Stimulated activated CD8-positive, alpha-beta memory T cell treated with anti-CD3 and anti-CD28 coated beads, Interleukin-2, amount 100 ng/mL, for 1 hour (primary cell): ENCODE measurements at places on chromosomes 12 and 14.
A peak's percentile ranks its signal among the peaks of the same experiment; 100 is the strongest.

- no peak for DNase-seq
Measured at GRCh38 chr14:91108941-91109611, 4.8 kb upstream of the DGLUCY start.

- no peak for DNase-seq
Measured at GRCh38 chr12:56216461-56216860, 5.3 kb downstream of the RNF41 start.

DNA sequence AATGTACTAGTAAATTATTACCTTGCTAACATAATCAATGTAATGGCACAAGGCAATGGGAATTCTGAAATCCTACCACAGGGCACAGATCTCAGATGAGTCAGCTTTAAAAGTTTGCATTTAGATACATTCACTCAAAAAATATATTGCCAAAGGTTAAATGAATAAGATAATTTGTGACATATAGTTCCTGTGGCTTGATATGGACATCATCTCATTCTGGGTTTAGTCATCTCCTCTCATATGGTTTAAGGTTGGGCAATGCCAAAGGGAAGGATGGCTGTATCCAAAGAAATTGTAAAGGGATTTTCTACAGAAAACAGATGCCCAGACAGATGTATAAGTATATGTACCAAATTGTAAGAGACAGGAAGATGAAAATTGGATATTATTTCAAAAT is 1065.0 kb downstream of the LRFN5 start:
- no peak for DNase-seq

DNA sequence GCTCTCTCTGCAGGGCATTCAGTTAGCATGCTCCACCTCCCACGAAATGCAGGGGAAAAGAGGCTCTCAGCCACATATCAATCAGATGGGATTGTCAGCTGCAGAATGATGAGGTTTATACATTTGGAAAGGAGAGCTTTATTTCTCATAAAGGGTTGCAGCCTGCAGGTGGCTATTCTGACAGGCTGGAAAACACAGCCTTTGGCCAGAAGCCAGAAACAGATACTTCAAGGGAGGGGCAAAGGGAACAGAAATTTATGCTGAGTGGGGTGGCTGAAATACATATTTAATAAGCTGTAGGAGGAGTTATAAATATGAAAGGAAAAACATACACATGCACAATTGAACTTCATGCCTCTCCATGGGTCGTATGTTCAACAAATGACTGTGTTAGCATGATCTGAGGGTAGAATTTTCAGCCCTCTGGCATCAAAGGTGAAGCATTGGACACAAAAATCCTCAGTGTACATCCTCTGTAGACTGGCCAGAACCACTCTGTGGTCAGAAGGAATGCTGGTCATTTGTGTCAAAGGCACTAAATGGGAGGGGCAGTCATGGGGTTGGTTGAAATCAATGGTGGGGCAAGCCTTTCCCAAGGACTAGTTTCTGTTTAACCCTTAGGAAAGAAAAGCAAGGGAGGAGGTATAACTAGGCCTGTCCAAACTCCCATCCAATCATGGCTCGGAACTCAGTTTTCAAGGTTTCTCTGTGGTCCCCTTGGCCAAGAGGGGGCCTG is 62.4 kb downstream of the TMX1 start:
- DNase-seq = no peak

DNA sequence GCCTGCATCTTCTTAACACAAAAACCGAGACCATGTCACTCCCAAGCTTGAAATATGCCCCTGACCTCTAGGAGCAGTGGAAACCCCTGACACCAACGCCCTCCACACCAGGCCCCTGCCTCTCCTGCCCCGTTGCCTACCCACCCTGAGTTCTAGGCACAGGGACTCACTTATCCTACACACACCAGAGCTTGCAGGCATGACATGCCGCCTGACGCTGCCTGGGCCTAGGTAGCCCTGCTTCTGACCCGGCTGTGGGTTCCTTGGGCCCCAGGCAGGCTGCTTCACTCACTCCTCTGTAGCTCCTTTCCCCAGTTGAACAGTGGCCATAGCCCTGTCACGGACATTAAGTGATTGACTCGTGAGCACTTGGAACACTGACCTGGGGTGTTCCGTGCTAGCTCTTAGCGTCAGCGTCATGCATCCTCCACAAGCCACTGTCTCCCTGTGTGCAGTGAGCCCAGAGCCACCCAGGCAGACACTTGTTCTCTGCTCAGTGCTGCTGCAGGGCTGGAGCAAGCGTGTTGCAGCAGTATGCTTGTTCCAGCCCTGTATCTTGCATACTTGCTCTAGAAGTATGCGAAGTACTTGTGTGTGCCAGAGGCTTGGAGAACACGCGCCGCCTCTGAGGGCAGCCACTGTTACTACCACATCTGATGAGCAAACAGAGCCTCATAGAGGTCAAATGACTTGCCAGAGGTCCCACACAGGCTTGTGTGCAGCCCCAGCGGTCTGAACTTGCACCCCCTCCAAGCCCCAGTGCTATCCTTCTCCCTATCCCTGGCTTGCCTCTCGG is 15.6 kb downstream of the OTUB2 start:
- no peak for DNase-seq

DNA sequence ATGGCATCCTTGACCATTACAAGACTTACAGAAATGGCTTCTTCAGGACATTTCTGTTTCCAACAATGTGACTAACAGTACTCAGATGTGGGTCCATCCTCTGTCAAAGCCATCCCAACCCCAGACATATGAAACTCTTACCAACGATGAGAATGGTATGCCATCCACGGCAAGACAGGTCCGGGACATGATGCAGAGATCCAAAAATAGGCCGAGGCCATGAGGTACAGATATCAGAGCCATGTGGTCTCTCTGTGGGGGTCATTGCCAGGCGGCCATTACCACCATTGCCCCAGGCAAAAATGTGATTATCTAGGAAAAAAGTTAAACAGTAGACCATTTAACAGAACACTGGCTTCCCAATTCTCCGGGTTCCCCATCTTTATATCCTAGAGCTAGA is 27.5 kb downstream of the ZC2HC1C start:
- no peak for DNase-seq

GRCh38 chr12:131147894-131148293 is 194.2 kb downstream of the ADGRD1 start:
- no peak for DNase-seq

GRCh38 chr12:130124605-130125244 is 37.5 kb upstream of the FZD10 start:
- no peak for DNase-seq

- DNase-seq = no peak
Measured at GRCh38 chr12:65817866-65818265, 6.4 kb upstream of the HMGA2 start.

- DNase-seq = no peak
Measured at GRCh38 chr12:71556875-71557274, 106.8 kb downstream of the ZFC3H1 start.

DNA sequence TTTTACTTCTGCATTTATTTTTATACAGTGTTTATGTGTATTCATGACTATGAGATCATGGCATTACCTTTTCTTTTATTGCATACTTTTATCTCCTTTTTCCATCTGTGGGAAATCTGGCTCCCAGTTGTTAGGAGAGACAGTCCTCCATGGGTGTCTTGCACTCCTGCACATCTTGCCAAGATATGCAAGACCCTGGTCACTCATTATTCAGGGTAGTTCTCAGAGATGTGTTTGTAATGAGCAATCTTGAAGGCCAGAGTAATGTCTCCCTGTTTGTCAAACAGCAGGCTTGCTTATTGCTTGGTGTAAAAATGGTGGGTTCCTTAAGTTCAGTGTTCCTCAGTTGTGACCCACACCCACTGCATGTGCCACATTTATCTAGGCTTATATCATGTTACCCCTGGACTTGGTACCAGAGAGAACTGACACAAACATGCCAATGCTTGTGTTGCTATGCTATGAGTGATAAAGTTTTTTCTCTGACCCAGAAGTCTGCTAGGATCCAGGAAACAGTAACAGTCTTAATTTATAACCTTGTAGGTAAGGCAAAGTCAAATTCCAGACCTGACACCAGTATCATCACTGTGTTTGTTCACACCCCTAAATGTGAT is 36.8 kb downstream of the PPHLN1 start:
- no peak for DNase-seq

DNA sequence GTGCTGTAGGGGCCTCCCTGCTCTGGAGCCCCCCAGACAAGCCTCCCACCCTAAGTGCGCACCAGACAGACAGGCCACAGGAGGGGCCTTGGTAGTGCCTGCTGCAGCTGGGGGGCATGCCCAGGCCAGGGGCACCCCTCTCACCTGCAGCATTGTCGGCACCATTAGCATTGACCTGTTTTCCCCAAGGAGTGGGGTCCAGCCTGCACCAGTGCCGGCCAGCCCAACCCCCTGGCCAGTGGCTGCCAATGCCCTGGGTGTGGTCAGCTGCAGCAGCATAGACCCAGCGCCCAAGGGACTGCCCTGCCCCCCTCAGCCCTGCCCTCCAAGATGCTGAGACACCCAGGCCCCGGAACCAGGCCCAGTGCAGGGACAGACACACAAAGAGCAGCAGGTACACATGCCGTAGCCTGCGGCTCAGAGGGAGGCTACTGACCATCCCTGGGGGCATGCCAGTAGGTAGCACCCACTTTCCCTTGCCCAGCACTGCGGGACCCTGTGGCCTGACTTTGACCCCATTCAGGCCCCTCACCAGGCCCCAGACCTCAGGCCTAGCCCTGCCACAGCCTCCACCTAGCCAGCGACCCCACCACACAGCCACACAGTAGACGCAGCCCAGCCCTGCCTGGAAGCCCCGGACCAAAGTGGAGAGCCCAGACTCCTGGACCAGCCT is 1.0 kb downstream of the AHNAK2 start:
- no peak for DNase-seq

DNA sequence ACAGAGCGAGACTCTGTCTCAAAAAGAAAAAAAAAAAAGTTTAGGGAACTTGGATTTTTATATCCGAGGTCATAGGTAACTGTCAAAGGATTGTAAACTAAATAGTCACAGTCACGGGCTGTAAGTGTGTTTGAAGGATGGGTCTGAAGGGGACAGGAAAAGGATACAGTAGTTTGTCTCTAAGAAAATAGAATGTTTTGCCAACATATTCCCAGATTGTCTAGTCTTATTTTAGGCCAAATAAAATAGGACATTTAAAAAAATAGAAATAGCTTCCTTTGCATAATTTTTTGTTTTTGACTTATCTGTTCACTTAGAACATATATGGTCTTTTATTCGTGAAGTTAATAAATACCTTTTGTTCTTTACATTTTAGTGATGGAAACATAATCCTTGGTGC is 24.2 kb upstream of the REP15 start:
- DNase-seq = no peak

DNA sequence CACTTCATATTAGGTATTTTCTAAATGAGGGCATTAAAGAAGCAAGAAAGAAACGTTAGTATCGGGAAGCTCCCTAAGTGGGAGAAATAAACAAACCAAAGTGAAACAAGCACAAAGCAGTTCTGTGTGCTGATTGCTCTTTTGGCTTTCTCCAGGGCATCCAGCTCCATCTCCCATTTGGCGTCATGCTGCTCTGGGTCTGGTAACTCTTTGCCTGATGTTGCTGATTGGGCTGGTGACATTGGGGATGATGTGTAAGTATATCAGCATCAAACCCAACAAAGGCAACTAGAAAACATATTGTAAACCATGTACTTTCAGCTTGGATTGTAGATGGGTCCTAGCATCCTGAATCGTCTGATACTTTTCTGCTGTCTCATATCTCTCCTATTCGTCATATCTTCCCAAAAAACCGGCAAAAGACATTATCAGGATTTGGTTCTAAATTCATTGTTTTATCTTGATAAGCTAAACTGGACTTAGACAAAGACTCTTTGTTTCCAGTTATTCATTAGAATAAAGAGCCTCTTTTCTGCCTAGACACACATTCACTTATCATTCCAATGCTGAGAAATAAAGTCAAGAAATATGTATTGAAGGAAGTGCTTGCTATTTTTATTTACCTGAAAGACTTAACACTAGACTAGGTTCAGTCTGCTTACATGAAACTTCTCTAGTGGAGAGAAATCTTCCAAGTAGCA is 2.4 kb downstream of the CLEC12B start:
- DNase-seq = no peak

DNA sequence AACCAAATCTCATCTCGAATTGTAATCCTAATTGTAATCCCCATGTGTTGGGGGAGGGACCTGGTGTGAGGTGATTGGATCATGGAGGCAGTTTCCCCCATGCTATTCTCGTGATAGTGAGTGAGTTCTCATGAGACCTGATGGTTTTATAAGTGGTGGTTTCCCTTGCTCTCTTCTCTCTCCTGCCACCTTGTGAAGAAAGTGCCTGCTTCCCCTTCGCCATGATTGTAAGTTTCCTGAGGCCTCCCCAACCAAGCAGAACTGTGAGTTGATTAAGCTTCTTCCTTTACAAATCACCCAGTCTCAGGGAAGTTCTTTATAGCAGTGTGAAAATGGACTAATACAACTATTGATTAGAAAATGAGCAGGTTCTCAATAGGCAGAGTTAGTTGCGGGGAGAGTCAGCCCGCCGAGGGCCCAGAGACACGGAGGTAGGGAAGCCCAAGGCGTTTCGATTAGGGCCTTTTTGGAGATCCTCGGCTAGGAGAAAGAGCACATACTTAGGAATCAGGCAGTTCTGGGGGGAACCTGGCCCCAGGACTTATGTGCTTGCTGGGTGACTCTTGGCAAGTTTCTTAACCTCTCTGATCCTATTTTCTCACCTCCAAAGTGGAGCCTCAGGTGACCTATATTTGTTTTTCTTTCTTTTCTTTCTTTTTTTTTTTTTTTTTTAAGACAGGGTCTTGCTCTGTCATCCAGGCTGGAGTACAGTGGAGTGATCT is 65.7 kb downstream of the MVK start:
- no peak for DNase-seq

GRCh38 chr12:76259106-76259505 is 89.1 kb downstream of the BBS10 start:
- no peak for DNase-seq

DNA sequence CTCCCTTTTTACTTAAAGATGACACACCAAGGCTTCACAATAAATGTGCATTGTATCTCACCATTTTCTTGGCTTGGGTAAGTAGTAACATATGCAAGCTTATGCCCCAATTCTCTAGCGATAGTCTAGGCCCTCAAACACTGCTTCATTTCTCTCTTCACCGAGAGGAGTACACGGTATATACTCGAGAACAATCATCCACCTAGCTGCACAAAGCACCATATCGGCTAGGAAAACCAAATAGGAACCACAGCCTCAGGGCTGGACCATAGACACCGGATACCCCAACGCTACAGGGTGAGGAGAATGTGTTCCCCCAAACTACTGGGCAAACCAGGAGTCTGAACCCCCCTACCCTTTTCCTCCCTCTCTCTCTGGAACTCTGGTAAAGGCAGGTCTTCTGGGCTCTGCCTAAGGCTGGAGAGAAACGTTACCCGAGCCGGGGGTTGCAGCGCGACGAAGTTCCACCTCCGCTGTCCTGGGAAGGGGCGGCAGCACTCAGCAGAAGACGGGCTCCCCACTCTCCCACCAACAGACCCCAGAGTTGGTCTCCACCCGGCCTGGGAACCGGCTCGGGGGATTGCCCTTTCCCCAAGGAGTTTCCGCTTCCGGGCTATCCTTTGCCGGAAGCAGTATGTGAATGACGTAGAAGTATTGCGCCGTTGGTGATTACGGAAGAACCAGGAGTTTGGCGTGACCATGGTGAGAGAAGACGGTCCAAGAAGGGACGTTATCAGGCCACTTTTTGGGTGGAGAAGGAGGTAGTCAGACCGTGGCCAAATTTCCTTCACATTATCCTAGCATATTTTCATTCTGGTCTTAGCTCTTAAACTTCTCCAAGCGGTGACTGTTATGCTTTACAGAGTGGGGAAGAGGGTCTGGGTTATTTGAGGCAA is at the start of the genes AREL1 and FCF1:
TSS of gene AREL1 (minus strand) at position 582 of the 896 bp plus-strand sequence. CDS start 27,465 bp downstream, outside the sequence.
TSS of gene FCF1 (plus strand) at position 646 of the 896 bp plus-strand sequence. CDS start at position 700, 54 bp downstream.
- peak; percentile 61 for DNase-seq
